ENCODE measurements at places on chromosomes 1 and 21.
A peak's percentile ranks its signal among the peaks of the same experiment; 100 is the strongest.

GRCh38 chr1:161722406-161722805, 1.1 kb downstream of the FCRLB start:
- DNase-seq, result no peak

GRCh38 chr21:42656872-42657271, 3.5 kb downstream of the PDE9A start:
- no peak for DNase-seq

GRCh38 chr1:115456441-115456961, 118.5 kb upstream of the NGF start:
- DNase-seq, result no peak

DNA sequence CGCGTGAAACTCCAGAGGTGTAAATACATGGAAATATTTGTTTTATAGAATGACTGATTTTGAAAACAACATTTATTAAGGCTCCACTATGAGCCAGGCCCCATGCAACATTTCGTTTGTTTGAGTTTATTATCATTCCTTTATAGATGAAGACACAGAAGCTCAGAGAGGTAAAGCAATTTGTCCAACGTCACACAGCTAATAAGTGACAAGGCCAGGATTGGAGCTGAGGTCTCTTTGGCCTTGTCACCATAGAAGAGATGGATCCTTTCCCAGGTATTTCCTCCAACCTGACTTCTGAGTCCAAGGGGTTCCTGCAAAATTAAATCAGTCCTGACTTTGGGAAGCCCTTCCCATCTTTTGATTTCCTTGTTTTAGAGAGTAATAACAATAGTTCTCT, 98.0 kb downstream of the SYF2 start:
- no peak for DNase-seq

DNA sequence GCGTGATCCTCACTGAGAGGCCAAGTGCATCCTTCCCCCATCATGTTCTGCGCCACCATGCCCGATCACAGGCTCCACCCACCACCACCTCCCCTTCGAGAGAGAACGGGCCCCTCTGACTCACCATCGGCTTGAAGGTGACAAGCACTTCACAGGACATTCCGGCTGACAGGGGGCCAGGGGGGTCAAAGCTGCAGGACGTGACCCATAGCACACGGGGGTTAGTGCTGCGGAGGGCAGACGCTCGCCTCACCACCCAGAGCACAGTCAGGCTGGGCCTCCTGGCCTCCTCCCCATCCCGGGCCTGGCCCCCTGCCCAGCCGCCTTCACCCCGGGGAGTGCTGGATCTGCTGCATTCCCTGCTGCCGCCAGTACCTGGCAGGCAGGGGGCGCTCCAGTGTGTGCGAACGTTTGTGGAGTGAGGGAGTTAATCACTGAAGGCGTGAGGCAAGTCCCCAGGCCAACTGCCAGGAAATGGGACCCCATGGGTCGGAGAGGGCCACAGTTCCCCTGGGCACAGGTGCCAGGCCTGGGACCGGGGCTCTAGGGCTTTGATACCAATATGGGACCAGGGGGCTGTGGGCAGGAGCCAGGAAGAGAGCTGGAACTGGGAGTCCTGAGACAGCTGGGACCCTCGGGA, 40.9 kb upstream of the TMEM52 start:
- peak; percentile 66 for DNase-seq

GRCh38 chr1:182617734-182618351, 13.7 kb upstream of the RGS16 start:
- DNase-seq, result no peak

- no peak for DNase-seq
Measured at GRCh38 chr1:21622466-21623315, 46.5 kb downstream of the RAP1GAP start.

DNA sequence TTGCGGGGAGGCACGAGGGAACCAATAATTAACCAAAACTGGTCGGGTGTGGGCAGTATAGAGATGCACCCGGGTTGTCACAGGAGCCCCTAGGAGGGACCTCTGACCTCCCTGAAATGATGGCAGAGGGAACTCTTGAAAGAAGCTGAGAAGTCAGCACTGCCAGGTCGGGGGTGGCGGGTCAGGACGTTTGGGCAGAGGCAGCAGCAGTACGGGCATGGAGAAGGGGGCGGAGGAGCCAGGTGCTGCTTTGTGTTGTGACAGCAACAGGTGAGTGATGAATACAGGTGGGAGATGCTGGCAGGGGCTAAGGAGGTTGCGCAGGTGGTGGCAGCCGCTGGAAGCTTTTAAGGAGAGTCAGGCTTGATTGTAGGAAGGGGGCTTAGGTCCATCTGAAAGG, 11.7 kb downstream of the TNFRSF1B start:
- DNase-seq, result no peak

DNA sequence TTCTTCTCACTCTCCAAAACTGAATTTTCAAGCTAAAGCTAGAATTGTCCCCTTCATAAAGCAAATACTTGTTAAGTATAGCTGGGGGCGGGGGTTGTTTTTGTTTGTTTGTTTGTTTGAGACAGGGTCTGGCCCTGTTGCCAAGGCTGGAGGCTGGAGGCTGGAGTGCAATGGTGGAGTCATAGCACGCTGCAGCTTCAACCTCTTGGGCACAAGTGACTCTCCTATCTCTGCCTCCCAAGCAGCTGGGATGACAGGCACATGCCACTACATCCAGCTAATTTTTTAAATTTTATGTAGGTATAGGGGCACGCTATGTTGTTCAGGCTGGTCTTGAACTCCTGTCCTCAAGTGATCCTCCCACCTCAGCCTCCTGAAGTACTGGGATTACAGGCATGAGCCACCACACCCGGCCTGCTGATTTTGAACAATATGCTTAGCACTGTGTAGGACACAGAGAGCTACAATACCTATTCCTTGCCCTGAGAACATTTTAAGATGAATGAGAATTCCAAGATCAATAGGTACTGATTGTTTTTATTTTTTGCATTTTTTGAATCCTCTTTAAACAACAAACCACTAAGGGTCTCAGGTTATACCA, 42.2 kb downstream of the PCNX2 start:
- no peak for DNase-seq

- DNase-seq, result no peak
Measured at GRCh38 chr1:207841293-207841692, 69.6 kb downstream of the CD34 start.

DNA sequence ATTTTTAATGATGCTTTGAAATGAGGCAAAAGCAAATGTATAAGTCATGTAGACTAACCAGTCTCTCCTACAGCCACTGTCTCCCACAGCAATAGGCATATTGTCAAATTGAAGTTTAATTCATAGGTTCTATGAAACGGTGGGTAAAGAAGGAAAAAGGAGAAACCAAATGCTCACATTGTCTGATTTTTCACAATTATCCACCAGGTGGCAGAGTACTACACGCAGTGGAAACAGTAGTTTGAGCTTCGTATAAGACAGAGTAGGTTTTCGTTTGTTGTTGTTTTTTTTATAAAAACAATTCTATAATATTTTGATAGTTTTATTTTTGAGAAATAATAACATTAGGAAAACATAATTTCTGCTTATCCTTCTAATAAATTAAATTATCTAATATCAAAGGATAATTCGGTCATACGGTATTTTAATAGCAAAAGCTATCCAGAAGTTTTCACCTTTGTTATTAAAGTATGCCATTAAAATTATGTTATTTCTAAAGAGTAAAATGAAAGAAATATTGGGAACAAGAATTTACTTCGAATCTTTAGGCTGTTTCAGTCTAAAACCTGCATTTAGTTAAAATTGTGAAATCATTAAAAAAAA, 39.1 kb downstream of the TYW3 start:
- peak; percentile 52 for DNase-seq

- DNase-seq, result no peak
Measured at GRCh38 chr21:32424674-32425073, 12.2 kb downstream of the EVA1C start.

DNA sequence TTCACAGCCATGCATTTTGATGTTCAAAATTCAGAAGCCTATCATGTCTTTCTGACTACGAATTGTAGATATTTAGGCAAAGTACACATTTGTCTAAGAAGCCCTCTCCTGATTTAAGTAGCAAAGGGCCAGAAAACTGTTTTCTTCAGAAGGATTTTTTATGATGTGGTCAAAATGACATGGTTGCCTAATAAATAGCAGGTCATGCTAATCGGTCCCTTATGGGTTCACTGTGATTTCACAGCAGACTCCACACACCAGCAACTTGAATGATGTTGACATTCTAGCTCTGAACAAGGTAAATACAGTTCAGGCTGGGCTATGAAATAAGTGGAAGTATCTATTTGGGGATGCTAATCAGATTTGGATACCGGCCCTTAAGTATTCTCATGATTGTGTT, 178.7 kb upstream of the DPYD start:
- DNase-seq, result no peak

GRCh38 chr1:81304187-81304586, 496.5 kb upstream of the ADGRL2 start:
- DNase-seq, result no peak

DNA sequence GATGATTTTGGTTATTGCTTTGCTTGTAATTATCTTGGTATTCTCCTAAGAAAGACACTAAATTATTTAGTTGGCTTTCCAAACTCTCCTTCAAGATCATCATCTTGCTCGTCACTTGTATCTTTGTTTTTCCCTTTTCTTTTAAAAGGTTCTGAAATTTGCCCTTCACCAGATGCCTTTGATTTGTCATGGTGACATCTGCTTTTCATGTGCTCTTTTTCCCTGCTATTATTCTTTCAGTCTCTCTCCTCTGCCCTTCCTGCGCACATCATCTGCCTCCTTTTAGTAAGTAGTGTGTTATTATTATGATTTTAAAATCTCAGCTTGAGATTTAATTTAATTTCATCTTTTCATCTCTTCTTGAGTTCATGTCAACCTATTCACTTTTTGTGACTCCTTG, 92.1 kb downstream of the BACH1 start:
- no peak for DNase-seq

DNA sequence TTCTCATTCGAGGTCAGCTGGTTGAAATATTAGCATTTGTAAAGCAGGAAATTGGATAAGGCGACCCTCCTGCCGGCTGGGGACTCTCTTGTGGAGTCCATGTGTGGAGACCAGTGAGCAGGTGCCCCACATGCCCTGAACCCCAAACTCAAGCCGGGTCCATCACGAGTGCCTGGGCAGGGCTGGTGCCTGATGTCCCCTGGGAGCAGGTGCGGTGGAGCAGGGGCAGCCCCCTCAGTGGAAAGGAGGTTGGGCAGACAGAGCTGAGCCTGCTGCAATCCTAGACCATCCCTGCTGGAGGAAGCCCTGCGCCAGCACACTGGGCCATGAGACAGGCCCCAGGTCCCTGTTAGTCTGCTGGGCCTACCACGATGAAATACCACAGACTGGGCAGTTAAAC, 395.6 kb downstream of the NPHP4 start:
- no peak for DNase-seq

DNA sequence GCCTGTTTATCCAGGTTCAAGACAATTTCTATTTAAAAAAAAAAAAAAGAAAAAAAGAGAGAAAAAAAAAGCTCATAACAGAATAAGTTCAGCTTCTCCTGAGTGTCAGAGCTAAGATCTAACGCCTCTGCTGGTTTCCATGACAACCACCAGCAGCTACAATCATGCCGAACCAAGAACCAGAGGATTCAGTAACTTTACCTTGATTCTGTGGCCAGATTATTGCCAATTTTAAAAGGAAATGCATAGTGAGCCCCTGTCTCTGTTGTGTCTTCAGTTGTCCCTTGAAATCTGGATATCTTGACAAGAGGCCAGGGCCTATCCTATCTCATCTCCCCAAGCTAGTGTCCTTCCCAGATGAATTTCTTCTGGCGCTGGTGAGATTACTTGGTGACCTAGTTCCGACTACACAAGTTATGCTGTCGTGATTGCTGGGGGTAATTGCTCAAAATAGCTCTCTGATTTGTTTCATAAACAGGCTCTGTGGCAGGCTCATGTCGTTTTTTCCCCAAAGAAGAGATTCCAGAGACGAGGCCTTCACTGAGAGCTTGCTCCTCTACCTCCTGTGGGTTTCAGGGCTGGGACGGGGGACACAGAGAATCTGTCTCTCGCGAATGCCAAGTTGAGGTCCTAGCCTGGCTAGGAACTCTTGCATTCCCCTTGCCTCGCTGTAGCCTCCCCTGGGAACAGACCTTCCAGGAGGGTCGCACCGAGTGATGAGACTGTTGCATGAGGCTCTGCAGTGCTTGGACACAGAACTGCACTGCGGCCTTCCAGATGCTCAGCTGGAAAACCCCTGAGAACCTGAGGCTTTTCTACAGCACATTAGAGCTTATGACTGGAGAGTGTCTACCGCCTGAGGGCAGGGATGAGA, 32.4 kb upstream of the SCCPDH start:
- no peak for DNase-seq

GRCh38 chr21:26273686-26274313, 103.2 kb upstream of the APP start:
- no peak for DNase-seq

GRCh38 chr1:85438353-85438752, 26.6 kb downstream of the DDAH1 start:
- DNase-seq, result no peak

- no peak for DNase-seq
Measured at GRCh38 chr1:101290922-101291561, 54.2 kb downstream of the S1PR1 start.

- peak; percentile 86 for DNase-seq
Measured at GRCh38 chr1:154179946-154180687, 11.8 kb downstream of the TPM3 start.

DNA sequence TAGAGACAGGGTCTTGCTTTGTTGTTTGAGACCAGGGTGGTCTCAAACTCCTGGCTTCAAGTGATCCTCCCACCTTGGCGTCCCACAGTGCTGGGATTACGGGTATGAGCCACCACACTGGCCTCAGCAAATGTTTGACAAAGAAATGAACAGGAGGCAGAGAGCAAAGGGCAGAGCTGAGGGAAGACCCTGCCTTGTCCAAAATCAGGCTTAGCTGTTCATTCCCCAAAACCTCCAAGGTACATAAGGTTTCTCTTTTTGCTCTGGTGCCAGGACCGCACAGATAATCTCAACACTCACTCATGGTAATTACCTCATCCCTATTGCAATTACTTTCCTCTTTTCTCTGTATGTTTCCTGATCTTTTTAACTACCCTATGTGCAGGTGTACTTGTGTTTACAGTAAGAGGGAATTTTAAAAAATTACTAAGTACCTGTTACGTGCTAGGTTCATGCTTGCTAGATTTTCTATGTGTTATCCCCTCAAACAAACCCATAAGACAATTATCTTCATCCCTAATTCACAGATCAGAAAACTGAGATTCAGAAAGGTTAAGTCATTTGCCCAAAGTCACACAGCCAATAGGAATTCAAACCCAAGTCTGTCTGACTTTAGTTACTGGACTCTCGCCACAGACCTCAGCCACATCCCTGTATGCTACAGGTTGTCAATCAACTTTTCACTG, 11.5 kb downstream of the ASAP3 start:
- DNase-seq, result no peak

GRCh38 chr1:14183329-14183728, 415.2 kb upstream of the KAZN start:
- DNase-seq, result no peak

DNA sequence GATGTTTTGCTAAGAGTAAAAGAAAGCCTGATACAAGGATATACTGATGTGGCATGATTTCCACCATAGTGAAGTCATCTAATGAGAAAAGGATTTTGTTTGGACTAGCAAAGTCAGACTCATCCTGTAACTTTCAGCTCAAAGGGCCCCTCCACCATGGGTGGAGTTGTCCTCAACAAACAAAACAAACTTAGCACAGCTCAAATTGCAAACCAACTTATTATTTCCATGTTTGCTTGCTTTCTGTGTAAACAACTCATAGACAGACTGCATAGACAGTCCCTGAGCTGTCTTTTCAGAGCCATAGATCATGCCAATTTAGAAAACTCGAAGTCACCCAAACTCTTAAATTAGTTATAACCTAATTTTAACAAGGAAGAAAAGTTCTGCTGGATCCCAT, 69.4 kb upstream of the VAV3 start:
- DNase-seq, result no peak

Measured in inflammatory macrophage (primary cell).